ENCODE measurements at places on chromosomes 12 and 14.

DNA sequence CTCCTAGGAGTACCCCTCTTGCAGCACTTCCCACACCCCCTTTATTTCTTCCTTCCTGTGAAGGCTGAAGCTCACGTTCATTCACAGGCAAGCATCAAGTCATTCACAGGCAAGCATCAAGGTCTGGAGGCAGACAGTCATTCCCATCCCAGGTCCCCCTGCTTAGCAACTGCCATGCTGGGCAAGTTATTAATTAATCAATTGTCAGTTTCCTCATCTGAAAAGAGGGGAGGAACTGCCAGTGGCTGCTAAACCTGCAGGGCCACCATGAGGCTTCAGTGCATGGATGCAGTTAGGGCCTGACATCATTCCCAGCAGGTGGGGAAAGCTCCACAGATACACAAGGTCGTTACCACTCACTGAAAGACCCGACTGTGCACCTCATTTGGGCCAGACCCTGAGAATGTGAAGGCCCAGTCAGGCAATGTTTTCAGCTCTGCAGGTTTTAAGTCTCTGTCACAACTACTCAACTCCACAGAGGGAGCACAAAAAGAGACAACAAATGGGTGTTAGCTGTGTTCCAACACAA, 85.0 kb upstream of the GPR68 start:
- no peak for DNase-seq

- DNase-seq = no peak
Measured at GRCh38 chr12:52578469-52578868, 4.8 kb upstream of the KRT74 start.

DNA sequence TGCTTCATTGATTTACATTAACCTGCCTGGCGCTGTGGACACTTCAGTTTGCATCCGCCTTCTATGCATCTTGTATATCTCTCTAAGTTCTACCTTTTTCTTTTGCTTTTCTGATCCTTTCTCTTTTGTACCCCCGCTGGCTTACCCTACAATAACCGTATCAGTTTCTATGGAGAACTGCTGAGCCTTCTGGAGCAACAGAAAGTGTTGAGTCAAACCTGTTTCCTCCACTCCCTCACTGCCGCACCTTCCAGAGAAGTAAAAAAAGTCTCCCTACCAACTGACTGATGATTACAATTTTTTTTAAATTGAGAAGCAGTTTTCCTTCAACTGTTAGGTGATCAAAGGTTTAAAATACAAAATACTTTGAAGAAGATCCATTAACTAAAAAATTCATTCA, 17.4 kb downstream of the EXD2 start:
- DNase-seq = no peak

DNA sequence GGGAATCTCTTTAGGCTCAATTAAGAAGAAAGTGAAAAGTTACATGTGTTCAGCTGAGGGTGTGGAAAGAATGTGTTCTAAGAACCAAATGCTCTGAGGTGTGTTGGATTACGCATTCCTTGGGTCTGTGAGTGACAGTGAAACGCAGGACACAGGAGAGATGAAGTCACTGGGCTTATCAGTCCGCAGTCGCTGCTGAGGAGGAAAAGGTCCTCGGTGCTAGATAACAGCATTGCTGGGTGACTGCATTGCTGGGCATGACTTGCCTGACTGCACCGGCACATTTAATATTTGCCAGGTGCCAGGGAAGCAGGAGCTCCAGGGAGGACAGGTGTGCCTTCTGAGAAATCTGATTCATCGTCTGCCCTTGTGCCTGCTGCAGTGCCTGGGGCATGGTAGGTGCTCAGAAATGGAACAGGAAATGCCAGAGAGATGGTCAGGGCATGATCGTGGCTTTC, 64.4 kb upstream of the FZD10 start:
- no peak for DNase-seq
